ENCODE measurements at places on chromosomes 12 and 14. TPM values are rescaled to one million over a fixed set of nuclear protein-coding genes. Genes with fewer than 3 reads are reported as not detected.

Gene PLA2G1B
- 0.87 TPM for total RNA-seq

GRCh38 chr14:32606301-32606700 lies 277.2 kb downstream of the AKAP6 start:
- no peak overlapping the region for H3K4me3 ChIP-seq
- H3K27me3 ChIP-seq, result no peaks in the 10 kb centered on the region
- H3K4me1 ChIP-seq, result no peaks in the 10 kb centered on the region
- no peak overlapping the region for H3K27ac ChIP-seq

DNA sequence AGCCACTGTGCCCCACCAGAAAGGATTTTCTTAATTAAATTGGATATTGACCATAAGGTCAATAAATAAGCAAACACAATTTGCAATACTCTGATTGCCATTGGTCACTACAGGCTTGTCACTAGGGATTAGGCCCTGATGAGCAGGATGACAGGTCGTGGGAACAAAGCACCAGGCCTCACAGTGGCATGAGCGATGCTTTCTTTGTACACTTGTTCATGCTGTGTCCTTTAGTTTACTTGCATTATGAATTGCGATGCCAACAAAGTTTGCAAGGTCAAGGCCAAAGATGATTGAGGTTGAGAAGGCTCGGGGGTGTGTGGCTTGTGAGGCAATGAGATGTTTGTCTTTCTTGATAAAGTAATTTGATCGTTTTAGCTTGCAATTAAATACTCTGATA lies 136.0 kb downstream of the TTC8 start:
- no peak overlapping the region for H3K27ac ChIP-seq
- H3K4me3 ChIP-seq, result no peak overlapping the region
- DNase-seq, result no peak
- no peaks in the 10 kb centered on the region for H3K27me3 ChIP-seq
- H3K4me1 ChIP-seq, result no peaks in the 10 kb centered on the region
- no peaks in the 10 kb centered on the region for H3K36me3 ChIP-seq

DNA sequence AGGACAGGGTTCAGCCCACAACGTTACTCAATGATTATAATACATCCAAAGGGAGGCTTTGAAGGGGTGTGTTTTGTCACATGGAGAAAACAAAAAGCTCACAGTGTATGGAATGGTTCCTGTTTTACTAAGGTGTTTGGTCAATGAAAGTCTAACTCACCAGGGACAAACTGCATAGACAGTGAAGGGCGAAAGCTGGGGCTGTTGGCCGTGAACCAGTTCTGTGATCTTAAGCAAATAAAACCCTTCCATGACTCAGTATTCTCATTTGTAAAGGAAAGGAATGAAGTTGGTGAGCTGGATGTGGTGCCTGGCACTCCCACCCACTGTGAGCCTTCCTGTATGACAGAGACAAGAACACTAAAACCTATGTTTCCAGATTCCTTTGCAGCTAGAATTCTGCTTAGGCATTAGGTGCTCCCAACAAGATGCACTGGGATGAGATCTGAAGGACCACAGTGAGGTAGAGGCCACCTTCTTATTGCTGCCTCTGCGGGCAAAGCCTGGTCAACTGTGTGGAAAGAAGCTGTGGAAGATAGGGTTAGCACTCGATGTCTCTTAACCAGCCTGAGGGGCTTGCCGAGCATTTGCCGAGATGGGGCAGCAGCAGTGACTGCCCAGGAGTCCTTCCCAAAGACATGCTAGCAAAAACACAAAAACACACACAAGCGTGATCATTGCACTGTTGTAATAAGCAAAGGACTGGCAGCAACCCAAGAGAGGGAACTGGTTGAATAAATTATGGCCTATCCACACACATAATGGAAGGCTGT lies 48.5 kb downstream of the VCPKMT start:
- H3K4me3 ChIP-seq, result no peak overlapping the region
- peak overlapping the region; percentile 17 for H3K27ac ChIP-seq
- DNase-seq, result peak; percentile 90
- H3K27me3 ChIP-seq, result no peaks in the 10 kb centered on the region
- no peaks in the 10 kb centered on the region for H3K36me3 ChIP-seq

DNA sequence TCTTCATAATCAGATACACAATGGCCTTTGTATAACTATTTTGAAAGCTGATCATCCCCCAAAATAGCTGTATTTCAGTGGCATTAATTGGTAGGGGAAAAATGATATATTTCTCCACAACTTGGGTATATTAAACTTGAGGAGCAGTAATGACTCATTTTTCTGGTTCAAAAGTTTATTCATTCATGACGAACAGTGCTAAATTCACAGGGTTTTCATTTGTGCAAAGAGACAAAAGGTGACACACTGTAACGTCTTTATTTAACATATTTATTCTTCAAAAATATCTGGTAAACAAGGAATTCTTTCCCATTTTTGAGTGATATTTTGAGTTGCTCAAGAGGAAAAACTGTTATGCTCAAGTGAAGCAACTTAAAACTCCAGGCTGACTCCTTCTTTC lies 415.5 kb upstream of the SOX5 start:
- no peak overlapping the region for H3K4me3 ChIP-seq
- H3K27me3 ChIP-seq, result no peaks in the 10 kb centered on the region
- DNase-seq, result no peak
- H3K4me1 ChIP-seq, result peaks cover 21% of the 10 kb centered on the region
